ENCODE measurements at places on chromosomes 11 and 22.
A peak's percentile ranks its signal among the peaks of the same experiment; 100 is the strongest.

DNA sequence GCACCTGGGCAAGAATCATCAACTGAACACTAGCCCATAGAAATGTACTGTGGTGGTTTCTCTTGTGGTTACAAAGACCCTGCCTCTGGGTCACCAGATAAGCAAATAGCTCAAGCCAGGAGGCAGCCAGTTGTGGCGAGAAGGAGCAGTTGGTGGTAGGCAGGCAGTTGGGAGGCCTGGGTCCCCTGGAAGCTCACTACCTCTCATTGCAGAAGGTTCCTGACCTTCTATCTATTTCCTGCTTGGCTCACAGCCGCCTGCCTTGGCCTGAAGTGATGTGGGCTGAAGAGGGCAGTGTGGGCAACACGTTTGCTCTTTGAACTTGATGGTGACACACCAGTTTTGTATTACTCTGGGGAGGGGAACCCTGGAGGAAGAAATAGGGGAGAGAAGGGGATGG is 34.7 kb downstream of the NECTIN1 start:
- no peak for DNase-seq

DNA sequence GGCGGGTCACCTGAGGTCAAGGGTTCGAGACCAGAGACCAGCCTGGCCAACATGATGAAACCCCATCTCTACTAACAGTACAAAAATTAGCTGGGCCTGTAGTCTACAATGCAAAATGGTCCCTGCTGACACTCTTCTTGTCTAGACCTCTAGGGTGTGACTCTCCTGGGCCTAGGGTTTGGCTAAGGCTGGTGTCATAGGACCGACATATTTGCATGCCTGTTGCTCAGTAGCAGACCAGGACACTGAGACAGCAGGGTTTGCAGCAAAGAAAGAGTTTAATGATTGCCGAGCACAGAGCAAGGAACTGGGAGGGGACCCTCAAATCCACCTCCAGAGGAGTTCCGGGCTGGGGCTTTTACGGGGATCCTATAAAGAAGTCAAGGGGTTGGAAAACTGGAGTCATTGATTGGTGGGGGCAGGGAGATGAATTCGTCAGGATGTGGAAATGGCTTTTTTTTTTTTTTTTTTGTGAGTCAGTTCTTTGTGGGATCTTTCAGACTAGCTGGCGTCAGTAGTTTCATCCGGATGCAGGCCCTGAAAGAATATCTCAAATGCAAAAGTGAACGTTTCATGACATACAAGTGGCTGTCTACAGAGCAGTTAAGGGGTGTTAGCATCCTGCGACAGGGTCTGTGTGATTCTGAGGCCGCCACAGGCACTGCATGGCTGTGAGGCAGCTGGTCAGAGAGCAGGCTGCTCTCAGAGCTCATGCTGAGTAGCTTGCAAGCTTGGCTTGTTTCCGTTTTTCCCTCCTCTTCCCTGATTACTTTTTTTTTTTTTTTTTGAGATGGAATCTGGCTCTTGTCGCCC is 27.2 kb upstream of the A4GALT start:
- DNase-seq, result no peak

DNA sequence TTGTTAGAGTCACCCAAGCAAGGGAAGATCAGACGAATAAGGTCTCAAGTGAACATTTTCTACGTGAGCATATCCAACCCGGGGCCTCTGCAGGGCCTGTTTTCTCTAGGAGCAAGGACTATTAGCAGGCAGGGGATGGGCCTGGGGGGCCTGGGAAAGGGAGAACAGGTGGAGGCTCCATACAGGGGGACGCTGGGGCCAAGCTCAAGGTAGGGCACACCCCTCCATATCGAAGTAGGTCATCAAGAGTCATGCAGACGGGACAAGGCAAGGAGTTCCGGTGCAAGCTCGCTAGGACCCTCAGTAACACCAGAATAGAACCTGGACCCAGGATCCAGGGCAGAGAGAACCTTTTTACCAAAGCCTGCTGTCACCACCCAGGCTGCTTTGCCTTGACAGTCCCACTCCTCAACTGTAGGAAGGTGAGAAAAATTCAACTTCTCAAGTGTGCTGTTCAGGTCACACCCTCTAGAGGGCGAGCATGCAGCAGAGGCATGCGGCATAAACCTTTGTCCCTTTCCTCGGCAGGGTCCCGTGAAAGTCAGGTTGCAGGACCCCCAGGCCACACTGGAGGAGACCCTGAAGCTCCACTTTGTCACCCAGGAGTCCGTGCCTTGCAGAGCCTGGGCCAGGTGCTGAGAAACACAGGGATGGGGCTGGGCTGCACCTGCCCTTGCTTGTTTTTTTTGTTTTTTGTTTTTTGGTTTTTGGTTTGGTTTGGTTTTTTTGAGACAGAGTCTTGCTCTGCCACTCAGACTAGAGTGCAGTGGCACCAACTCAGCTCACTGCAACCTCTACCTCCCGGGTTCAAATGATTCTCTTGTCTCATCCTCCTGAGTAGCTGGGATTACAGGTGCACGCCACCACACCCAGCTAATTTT is 8.6 kb upstream of the APOBEC3B start:
- DNase-seq, result peak; percentile 46

- peak; percentile 4 for DNase-seq
Observed at GRCh38 chr22:28855355-28856094, 27.8 kb upstream of the ZNRF3 start.

- DNase-seq, result no peak
Observed at GRCh38 chr11:63212742-63213141, 30.7 kb downstream of the SLC22A25 start.

GRCh38 chr11:105230586-105230985 is 91.0 kb upstream of the CARD18 start:
- no peak for DNase-seq

DNA sequence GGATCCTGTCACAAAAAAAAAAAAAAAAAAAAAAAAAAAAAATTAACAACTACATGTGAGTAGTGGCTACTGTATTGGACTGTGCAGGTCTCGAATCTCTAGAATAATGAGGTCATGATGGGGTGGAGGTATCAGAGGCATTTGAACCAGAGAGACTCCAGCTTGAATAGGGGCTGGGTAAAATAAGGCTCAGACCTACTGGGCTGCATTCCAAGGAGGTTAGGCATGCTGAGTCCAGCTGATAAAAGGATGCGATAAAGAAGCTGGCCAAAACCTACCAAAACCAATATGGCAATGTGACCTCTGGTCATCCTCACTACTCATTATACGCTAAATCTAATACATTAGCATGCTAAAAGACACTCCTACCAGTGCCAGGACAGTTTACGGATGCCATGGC is 5.9 kb upstream of the PACSIN3 start:
- no peak for DNase-seq

GRCh38 chr11:56898856-56899255 is 89.9 kb upstream of the OR5AK2 start:
- no peak for DNase-seq

DNA sequence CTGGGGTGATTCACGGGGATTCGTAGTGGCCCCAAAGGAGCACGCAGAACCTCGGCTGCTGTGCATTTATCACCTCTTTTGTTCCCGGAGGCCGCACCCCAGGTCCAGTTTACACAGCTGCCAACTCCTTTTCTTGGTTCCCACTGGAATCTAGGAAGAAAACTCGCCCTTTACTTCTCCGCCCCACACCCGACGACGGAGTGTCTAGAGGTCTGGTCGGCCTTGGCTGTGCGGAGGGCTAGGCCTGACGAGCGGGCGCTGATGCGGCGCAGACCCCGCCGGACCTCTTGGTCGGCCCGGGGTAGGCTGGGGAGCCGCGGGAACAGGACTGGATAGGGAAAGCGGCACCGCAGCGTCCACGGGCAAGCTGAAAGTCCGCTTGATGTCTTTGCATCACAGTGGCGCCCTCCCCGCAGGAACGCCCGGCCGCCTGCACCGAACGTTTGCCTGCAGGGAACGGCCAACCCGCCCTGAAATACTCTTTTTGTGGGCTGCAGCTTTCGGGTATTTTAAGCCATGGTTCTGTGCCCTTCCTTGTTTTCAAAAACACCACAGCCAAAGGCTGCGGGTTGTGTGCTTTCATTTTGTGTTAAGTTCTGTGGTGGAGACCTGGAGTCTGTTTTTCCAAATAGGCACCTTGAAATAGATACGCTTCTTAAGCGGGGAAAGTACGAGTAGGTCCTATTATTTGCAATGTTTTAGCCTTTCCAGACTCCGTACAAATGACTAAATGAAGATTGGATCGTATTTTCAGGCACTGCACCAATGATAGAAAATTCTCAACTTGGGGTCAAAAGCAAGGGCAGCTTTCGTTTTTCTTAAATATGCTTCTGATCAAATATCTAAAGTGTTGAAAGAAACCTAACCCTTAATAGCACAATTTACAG is 829 bp upstream of the ZBED5 start:
- peak; percentile 37 for DNase-seq

DNA sequence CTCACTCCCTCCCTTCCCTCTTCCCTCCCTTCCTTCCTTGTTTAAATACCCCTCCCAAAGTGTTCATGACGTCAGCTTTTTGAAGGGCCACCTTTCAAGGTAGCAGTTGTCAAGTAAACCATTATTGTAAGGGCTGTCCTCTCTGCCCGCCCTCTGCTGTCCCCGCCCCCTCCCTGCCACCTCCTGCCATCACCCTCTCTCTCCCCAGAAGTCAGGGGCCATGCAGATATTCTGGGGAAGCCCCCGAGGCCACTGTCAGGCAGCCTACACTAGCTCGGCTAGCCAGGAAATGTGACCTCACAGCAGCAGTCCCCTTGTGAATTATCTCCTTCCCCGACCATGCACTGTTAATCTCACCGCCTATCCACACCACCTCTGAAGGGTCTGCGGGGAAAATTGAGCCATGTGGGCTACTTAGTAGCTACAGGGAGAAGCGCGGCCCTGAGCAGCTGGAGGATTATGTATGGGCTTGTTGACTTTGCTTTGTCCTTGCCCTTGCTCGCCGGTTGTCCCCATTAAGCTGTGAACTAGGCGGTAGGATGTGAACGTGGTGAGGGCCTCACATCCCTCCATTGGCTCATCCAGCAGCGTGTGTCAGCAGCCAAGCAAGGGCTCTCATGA is 42.1 kb upstream of the ATXN10 start:
- no peak for DNase-seq

DNA sequence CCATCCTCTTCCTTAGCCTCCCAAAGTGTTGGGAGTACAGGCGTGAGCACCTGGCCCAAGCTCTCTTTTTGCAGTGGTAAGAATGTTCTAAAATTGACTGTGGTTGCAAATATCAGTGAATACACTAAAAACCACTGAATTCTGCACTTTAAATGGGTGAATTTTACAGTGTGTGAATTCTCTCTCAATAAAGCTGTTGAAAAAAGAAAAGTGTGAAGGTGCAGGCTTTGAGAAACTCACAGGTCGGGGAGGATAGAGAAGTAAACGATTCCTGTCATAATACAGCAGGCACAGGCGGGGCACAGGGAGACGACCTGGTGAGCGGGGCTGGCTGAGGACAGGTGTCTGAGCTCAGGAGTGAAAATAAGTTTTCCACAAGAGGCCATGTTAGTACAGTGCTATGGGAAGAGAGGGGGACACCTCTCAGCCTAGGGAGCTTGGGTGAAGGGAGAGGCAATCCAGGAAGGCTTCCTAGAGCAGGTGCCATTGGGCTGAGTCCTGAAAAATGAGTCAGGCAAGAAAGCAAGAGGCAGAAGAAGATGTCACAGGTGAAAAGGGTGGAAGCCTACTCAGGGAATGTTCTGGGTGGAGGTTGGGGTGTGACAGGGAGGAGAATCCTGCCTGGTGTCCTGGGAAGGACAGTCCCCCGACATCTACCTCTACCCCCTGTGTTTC is 26.1 kb downstream of the LIF start:
- DNase-seq, result no peak

DNA sequence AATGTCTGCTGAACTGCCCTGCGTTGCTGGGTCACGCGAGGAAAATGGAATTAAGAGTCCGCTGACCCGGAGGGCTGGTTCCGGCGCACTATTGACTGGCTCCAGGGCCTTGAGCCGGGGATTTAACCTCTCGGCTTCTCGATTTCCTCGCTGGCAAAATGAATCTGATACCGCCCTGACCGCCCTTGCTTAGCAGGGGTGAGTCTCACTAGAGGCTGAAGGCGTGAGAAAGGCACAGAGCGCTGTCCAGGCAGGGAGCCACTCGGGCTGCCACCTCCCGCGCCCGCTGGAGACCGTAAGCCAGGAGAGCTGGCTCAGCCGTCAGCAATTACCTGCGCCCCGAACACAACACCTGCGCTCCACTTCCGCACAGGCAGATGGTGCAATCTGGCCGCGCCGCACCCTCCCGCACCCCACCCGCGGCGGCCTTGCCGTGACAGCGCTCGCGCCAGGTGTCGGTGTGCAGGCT is 65.6 kb downstream of the BUD13 start:
- DNase-seq, result no peak

- no peak for DNase-seq
Observed at GRCh38 chr11:104830080-104830479, 68.2 kb downstream of the CASP12 start.

- no peak for DNase-seq
Observed at GRCh38 chr11:117713538-117713991, 83.5 kb downstream of the DSCAML1 start.

- no peak for DNase-seq
Observed at GRCh38 chr11:123185326-123185725, 9.7 kb downstream of the CLMP start.

- no peak for DNase-seq
Observed at GRCh38 chr11:44065161-44065661, 859 bp upstream of the ACCS start.

DNA sequence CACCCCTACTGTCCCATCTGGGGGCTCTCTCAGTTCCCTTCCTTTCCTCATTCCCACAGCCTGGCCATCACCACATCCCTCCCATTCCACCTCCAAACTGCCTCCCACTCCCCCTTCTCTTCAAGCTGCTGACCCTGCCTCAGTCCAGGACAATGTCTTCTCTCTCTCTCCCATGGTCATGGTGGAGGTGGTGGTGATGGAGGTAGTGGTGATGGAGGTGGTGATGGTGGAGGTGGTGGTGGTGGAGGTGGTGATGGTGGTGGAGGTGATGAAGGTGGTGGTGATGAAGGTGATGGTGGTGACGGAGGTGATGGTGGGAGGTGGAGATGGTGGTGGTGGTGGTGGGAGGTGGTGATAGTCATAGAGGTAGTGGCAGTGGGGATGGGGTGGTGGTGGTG is 87.0 kb downstream of the MPPED1 start:
- DNase-seq, result no peak

DNA sequence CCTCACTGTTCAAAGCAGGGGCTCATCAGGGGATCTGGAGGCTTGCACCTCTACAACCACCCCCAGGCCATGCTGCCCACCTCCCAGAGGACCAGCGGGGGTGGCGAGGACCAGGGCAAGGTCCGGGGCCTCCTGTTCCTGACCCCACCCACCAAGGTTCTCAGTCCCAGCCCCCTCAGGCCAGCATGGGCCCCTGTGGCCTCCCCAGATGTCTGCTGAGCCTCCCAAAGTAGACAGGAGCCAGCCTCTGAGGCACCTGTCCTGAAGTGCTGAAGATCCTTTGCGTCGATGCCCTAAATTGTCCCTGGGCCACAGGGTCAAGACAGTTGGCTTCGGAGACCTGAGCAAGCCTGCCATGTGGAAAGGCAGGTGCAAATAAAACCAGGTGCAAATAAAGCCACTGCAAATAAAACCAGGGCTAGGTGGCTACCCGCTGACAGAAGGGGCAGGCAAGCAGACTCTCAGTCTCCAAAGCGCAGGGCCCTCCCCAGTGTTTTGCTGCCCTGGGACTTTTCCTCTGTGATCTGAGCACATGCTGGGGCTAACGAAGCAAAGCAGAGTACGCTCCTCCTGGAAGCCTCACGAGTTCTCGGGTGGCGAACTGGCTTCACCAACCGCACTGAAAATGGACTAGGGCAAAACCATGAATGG is 22.4 kb upstream of the ARFGAP3 start:
- DNase-seq, result no peak

GRCh38 chr22:20222764-20223420 is 45.2 kb downstream of the RTN4R start:
- DNase-seq, result no peak

Measured in T-helper 9 cell (primary cell).